Activated naive CD8-positive, alpha-beta T cell treated with anti-CD3 and anti-CD28 coated beads, Interleukin-2, amount 10 ng/mL, durations not matched to agents 7 days and 5 days (primary cell): ENCODE measurements at places on chromosomes 4 and X. TPM values are rescaled to one million over a fixed set of nuclear protein-coding genes. Genes with fewer than 3 reads are reported as not detected.

Gene IL13RA1
- 0.69 TPM for total RNA-seq

Gene UCP1
- total RNA-seq = not detected

Gene KIF4A
- 28.8 TPM for total RNA-seq

Gene CNGA1
- not detected for total RNA-seq

Gene GASK1B
- 0.83 TPM for total RNA-seq

Gene TRIM60
- total RNA-seq = not detected

Gene TENM3
- not detected for total RNA-seq

Gene REPS2
- 0.08 TPM for total RNA-seq

Gene CENPE
- total RNA-seq = 51.4 TPM
